ENCODE measurements at places on chromosomes 4 and X. TPM values are rescaled to one million over a fixed set of nuclear protein-coding genes. Genes with fewer than 3 reads are reported as not detected.

SCRG1 gene
- total RNA-seq = not detected

TRIM2 gene
- total RNA-seq = 3.5 TPM

PCDH11X gene
- total RNA-seq = not detected

SSX7 gene
- not detected for total RNA-seq

- H3K27me3 ChIP-seq = no peaks in the 10 kb centered on the region
- no peak overlapping the region for H3K27ac ChIP-seq
- H3K4me3 ChIP-seq = no peak overlapping the region
- DNase-seq = no peak
- no peaks in the 10 kb centered on the region for H3K36me3 ChIP-seq
- no peaks in the 10 kb centered on the region for H3K4me1 ChIP-seq
Measured at GRCh38 chr4:60344908-60345307, 855.2 kb upstream of the ADGRL3 start.

DNA sequence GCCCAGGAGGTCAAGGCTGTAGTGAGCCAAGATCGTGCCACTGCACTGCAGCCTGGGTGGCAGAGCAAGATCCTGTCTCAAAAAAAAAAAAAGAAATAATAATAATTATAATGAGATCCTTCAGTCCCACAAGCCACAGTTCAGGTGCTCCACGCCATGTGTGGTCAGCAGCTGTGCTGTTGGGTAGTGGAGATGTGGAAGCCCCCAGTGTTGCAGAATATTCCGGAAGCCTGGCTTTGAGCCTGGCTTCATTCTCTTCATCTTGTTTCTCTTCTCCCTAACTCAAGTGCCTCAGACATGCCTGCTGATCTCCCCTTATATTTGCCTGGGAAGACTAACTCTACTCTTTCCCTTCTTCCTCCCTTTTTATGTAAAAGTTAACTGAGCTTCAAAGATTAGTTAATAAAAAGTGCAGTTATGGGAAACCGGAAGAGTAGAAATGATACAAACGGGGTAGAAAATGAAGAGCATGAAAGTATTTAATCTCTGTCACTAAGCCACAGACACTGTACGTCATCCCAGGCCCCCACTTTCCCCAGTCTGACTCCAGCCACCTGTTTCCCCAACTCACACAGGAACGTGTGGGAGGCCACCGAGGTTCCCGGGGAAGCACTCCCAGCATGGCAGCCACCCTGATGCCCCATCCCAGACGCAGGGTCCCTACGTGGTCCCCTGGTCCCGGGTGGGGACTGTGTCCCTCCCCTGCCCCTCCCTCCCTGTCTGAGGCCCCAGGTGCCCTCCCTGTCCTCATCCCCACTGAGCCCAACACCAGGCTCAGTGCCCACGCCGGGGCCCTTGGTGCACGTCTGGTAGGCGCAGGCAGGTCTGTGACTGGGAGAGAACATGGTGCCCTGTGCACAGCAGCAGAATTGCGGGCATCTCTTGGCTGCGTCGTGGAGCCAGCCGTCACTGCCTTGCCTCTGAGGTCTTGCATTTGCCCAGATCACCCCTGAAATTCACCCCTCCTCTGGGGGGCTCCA, 24.0 kb downstream of the PCGF3 start:
- no peak overlapping the region for H3K27ac ChIP-seq
- H3K36me3 ChIP-seq = peaks cover 33% of the 10 kb centered on the region
- no peak overlapping the region for H3K4me3 ChIP-seq
- H3K27me3 ChIP-seq = no peaks in the 10 kb centered on the region
- DNase-seq = no peak

DNA sequence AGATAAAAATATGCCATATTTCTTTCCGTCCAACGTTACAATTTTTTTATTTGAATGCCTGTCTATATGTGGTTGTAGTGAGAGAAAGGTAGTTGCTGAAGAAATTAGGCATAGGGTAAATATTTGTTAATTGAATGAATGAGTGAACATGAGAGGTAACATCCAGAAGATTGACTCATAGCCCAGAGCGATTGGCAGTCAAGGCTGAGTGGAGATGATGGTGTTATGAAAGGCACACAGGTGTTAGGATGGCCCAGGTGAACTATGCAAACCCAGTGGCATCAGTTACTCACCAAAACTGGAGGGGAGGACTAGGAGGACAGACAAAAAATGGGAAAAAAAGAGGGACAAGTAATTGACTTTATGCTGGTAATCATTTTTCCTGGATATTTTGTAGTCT, 31.7 kb upstream of the SPRY1 start:
- no peaks in the 10 kb centered on the region for H3K27me3 ChIP-seq
- H3K36me3 ChIP-seq = no peaks in the 10 kb centered on the region
- no peak for DNase-seq
- H3K27ac ChIP-seq = no peak overlapping the region
- no peaks in the 10 kb centered on the region for H3K4me1 ChIP-seq
- no peak overlapping the region for H3K4me3 ChIP-seq

DNA sequence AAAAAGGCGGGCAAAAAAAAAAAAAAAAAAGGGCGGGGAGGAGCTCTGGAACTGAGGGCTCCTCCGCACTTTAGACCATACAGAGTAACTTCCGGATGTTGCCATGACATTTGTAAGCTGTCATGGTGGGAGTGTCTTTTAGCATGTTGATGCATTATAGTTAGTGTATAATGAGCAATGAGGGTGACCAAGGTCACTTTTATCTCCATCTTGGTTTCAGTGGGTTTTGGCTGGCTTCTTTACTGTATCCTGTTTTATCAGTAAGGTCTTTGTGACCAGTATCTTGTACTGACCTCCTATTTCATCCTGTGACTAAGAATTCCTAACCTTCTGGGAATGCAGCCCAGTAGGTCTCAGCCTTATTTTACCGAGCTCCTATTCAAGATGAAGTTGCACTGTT, 193.4 kb downstream of the UGT8 start:
- H3K27ac ChIP-seq = no peak overlapping the region
- no peaks in the 10 kb centered on the region for H3K4me1 ChIP-seq
- no peaks in the 10 kb centered on the region for H3K27me3 ChIP-seq
- no peak overlapping the region for H3K4me3 ChIP-seq
- H3K36me3 ChIP-seq = no peaks in the 10 kb centered on the region
- no peak for DNase-seq

- peaks cover 22% of the 10 kb centered on the region for H3K4me1 ChIP-seq
- DNase-seq = no peak
- H3K36me3 ChIP-seq = no peaks in the 10 kb centered on the region
- no peak overlapping the region for H3K4me3 ChIP-seq
- no peaks in the 10 kb centered on the region for H3K27me3 ChIP-seq
Measured at GRCh38 chr4:99504804-99505502, 5.9 kb upstream of the C4orf17 start.

DNA sequence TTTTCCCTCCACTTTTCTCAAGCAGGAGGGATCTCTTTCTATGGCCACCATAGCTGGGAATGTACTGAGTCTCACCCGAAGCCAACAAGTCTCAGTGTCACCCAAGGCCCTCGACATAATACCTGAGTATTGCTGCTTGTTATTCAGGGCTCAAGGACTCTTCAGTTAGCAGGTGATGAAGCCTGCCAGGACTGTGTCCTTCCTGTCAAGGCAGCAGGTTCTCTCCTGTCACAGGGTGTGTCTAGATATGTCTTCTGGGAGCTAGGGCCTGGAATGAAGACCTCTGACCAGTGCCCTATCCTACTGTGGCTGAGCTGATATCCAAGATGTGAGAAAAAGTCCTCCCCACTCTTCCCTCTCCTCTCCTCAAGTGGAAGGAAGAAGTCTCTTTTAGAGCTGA, 391.0 kb upstream of the DIPK2B start:
- H3K4me3 ChIP-seq = no peak overlapping the region
- no peak overlapping the region for H3K27ac ChIP-seq
- H3K36me3 ChIP-seq = no peaks in the 10 kb centered on the region
- no peak for DNase-seq
- no peaks in the 10 kb centered on the region for H3K4me1 ChIP-seq

GRCh38 chr4:77493120-77493752, 112.4 kb upstream of the CXCL13 start:
- H3K4me1 ChIP-seq = no peaks in the 10 kb centered on the region
- H3K4me3 ChIP-seq = no peak overlapping the region
- DNase-seq = no peak
- H3K27me3 ChIP-seq = no peaks in the 10 kb centered on the region

DNA sequence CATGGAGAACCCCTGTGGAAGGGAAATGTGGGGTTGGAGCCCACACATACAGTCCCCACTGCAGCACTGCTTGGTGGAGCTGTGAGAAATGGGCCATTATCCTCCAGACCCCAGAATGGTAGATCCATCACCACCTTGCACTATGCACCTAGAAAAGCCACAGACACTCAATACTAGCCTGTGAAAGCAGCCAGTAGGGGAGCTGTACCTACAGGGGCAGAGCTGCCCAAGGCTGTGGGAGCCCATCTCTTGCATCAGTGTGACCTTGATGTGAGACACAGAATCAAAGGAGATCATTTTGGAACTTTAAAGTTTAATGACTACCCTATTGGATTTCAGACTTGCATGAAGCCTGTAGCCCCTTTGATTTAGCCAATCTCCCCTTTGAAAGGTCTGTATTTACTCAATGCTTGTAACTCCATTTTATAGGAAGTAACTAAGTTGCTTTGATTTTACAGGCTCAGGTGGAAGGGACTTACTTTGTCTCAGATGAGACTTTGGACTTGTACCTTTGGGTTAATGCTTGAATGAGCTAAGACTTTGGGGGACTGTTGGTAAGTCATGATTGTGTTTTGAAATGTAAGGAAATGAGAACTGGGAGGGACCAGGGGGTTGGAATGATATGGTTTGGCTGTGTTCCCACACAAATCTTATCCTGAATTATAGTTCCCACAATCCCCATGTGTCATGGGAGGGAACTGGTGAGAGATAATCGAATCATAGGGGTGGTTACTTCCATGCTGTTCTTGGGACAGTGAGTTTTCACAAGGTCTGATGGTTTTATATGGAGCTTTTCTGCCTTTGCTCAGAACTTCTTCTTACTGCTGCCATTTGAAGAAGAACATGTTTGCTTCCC, 352.6 kb downstream of the INPP4B start:
- H3K4me1 ChIP-seq = no peaks in the 10 kb centered on the region
- no peak overlapping the region for H3K4me3 ChIP-seq
- DNase-seq = no peak
- H3K27me3 ChIP-seq = no peaks in the 10 kb centered on the region

DNA sequence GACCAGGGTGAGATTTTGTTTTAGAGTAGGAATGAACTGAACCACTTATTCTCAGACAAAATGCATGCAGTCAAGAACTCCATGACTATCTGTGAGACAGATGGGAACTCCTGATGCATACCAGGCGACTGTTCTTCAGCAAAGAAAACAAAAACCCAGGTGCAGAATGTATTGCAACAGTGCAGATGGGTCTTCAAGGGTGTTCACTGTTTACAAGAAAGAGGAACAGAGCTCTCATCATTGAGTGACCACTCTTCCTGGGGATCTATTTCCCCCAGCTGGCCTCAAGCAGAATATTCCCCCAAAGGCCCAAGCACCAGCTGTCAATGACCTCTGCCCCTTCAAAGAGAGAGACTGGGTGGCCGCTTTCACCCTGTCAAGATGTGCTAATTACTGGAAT, 39.7 kb upstream of the BMP3 start:
- no peaks in the 10 kb centered on the region for H3K36me3 ChIP-seq
- H3K4me1 ChIP-seq = no peaks in the 10 kb centered on the region
- no peak overlapping the region for H3K4me3 ChIP-seq
- no peak overlapping the region for H3K27ac ChIP-seq

- H3K27ac ChIP-seq = no peak overlapping the region
- no peak for DNase-seq
- H3K36me3 ChIP-seq = no peaks in the 10 kb centered on the region
- no peaks in the 10 kb centered on the region for H3K27me3 ChIP-seq
- no peak overlapping the region for H3K4me3 ChIP-seq
- no peaks in the 10 kb centered on the region for H3K4me1 ChIP-seq
Measured at GRCh38 chr4:8688041-8688907, 95.7 kb downstream of the CPZ start.

- H3K4me3 ChIP-seq = no peak overlapping the region
- no peak for DNase-seq
- H3K36me3 ChIP-seq = no peaks in the 10 kb centered on the region
- no peak overlapping the region for H3K27ac ChIP-seq
- no peaks in the 10 kb centered on the region for H3K4me1 ChIP-seq
Measured at GRCh38 chr4:23763559-23763958, 126.3 kb downstream of the PPARGC1A start.

GRCh38 chr4:173170182-173170778, 1.7 kb downstream of the GALNT7 start:
- no peak for DNase-seq
- H3K4me1 ChIP-seq = peaks cover 20% of the 10 kb centered on the region
- H3K27ac ChIP-seq = no peak overlapping the region

DNA sequence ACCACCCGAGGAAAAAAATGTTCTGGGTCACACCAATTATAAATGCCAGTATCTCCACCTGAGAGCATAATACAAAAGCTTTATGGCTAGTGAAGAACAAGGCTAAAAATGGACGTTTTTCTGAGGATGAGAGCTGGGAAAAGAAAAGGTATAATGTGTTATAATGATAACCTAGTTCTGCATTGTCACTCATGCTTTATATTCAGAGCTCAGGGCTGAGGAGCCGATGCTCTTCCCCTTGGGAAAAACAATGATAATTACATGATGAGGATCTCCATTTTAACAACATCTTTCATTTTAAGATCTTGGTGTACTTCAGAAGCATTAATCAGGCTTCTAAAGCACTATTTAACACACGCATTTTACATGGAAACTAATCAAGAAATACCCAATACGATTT, 333.7 kb downstream of the UNC5C start:
- no peak overlapping the region for H3K27ac ChIP-seq
- no peaks in the 10 kb centered on the region for H3K27me3 ChIP-seq

DNA sequence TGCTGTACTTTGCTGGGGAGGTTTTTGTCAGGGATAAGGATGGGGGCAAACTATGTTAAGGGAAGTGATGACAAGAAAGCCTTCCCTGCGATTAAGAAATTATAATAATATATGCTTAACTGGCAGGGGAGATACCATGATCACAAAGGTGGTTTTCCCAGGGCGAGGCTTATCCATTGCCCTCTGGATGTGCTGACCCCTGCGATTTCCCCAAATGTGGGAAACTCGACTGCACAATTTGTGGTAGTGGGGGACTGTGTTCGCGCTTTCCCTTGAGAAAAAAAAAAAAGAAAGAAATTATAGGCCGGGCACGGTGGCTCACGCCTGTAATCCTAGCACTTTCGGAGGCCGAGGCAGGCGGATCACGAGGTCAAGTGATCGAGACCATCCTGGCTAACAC, 24.5 kb downstream of the SLC25A43 start:
- no peaks in the 10 kb centered on the region for H3K27me3 ChIP-seq
- H3K27ac ChIP-seq = no peak overlapping the region
- H3K36me3 ChIP-seq = no peaks in the 10 kb centered on the region
